ENCODE measurements at places on chromosomes 16 and 17.

DNA sequence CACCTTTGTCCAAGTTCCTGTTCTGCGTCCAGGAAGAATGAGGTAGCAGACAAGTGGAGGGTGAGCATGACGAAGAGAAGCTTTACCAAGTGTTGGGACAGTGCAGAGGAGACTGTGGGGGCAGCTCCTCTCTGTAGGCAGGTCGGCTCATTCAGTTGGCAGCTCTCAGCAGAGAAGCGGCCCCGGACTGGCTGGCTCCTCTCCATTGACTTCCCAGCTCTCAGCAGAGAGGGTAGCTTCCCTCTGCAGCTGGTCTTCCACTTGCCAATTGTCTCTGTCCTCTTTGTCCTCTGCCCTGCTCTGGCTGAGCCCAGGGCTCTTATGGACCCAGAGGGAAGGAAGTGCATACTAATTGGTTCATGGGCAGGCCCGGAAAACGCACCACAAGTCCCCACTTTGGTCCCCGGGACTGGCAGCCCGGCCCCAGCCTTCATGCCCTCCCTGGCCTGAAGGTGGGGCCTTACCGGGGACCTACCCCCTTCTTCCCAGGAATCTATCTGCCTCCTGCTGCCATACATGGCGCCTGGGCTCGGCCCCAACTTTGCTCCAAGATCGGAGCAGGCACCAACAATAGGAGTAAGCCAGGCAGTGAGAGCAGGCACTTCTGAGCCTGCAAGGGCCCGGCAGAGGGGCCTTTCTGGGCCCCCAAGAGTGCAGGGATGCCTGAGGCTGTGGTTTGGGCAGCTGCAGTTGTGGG is 10.1 kb downstream of the KCTD5 start:
- peak; percentile 43 for DNase-seq

- DNase-seq: no peak
These were observed 5.8 kb upstream of the CHCT1 start for GRCh38 chr17:60416368-60416925.

GRCh38 chr17:74816905-74817620 is 40.9 kb upstream of the NAT9 start:
- DNase-seq: no peak

DNA sequence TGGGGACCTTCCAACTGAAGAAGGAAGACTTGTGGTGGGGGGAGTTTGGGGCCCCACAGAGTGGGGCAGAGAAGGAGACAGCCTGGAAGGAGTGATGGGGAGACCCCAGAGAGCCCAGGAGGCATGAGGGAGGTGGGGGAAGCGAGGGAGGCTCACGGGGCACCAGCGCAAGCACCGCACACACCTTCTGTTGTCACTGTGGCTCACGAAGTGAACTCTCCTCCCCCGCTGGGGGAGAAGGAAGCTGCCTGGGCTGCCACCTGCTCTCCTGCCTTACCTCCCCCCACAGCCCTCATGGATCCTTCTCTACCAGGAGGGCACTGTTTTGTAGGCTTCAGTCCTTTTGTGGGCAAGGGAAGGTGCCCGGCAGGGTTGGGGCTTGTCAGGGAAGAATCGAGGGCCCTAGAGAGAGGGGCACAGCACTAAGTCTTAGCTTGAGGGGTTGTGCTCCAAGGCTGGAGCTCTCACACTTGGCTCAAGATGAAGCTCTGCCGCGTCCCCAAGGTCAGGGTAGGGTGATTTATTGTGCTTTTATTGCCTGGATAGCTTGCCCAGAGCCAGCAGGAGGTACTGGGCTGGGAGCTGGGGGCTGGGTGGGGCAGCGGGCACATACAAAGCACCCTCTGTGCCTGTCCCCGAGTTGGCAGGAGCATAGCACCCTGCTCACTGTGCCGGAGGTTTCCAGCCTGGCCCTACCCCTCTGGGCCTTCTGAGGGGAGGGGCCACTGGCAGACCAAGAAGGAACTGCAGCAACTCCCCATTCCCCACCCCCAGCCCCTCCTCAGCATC is 4.6 kb upstream of the STARD3 start:
- DNase-seq: no peak

- DNase-seq: no peak
These were observed 11.2 kb downstream of the KLHL10 start for GRCh38 chr17:41848788-41849187.

- DNase-seq: no peak
These were observed 14.8 kb upstream of the PVALEF start for GRCh38 chr17:81150377-81151077.

DNA sequence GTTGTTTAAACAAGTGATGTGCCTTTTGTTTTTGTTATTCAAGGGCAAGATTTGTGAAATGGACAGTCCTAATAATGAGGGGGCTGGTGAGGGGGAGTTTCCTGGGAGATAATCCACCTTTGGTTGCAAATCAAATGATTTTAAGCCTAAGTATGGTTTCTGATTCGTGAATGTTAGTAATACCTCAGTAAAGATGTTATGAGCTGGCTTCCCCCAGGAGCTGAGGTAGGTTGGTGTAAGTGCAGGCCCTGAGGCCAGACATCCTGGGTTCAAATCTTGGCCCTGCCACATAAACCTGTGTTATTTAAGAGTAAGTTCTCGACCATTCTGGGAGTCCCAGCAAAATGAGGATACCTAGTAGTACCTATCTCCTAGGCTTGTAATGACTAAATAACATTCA is 1.5 kb downstream of the SNX29 start:
- DNase-seq: no peak

DNA sequence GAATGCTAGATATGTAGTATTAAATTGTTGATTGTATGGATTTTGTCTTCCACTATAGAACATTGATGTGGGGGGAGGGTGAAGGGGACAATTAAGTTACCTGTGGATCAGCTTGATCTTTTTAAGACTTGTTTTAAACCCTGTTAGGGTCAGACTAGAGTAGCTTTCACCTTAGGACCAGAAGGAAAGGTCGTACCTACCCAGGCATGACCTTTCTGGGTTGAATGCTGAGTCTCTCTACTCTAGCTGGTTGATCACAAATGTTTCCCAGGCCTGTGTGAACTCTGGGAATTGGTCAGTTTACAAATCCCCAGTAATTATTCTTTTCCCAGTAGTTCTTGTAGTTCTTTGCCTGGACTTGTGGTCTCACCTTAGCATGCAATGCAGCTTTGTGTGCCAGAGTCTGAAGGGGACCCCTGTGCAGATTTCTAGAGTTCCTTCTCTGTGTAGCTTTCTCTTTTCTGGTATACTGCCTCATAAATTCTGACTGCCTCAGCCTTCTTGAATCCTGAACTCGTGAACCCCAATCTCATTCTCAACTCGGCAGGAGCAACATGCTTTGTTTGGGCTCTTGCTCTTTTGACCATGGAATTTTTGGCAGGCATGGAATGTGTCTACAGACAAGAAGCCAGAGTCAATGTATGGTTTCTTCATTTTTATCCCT is 54.1 kb downstream of the VMP1 start:
- no peak for DNase-seq

All from DMS 273 treated with DMSO at 0.1 percent for 48 hours (cell line).